ENCODE measurements at places on chromosomes 3 and 15.

DNA sequence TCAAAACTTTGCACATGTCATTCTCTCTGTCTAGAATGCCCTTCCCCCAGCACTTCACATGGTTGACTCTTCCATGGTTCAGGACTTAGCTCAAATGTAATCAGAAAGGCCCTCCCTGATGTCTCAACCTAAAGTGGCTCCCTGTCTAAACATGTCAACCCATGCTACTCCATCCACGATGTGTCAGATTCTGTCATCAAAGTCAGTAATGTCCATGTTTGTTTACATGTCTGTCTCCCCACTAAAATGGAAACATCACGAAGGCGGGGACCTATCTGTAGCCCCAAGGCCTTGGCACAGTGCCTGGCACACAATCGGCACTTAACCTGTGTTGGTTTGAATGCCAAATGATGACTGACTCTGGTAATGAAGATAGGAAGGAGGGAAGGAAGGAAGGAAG lies 20.8 kb upstream of the SNTN start:
- DNase-seq = no peak

DNA sequence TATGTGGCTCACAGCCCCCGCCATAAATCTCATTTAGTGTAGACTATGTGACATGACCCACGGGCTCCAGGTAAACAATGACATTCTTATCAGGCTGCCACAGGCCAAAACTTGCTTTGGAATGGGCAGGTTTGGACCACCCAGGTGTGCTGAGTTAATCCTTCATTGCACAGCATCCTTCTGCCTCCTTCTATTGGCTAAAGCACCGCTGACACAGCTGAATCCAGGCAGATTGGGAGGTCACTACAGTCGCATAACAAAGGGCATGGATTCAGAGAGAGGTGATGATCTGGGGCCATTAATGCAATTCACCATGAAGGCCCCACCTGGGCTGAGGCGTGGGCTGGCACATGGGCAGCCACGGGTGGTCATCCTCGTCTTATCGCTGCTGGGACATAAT lies 47.8 kb upstream of the GALNT15 start:
- no peak for DNase-seq

DNA sequence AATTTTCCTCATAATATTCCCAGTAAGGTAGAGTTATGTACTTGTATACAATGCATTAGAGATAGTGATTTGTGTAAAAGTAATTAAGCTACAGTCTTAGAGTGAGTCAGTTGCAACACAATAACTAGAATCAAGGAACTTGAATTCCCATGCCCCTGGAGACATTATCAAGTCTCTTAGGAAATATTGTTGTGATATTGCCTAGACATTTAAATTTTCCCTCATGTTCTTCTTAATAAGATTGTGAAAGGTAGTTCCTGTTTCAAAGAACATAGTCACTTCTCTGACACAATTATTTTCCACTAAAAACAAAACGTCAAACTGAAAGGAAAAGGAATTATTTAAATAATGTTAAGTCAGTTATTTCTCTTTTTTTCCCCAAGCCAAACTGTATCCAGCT lies 13.0 kb upstream of the ATP1B3 start:
- DNase-seq = no peak

- DNase-seq = no peak
Measured at GRCh38 chr3:153503873-153504272, 341.8 kb downstream of the RAP2B start.

DNA sequence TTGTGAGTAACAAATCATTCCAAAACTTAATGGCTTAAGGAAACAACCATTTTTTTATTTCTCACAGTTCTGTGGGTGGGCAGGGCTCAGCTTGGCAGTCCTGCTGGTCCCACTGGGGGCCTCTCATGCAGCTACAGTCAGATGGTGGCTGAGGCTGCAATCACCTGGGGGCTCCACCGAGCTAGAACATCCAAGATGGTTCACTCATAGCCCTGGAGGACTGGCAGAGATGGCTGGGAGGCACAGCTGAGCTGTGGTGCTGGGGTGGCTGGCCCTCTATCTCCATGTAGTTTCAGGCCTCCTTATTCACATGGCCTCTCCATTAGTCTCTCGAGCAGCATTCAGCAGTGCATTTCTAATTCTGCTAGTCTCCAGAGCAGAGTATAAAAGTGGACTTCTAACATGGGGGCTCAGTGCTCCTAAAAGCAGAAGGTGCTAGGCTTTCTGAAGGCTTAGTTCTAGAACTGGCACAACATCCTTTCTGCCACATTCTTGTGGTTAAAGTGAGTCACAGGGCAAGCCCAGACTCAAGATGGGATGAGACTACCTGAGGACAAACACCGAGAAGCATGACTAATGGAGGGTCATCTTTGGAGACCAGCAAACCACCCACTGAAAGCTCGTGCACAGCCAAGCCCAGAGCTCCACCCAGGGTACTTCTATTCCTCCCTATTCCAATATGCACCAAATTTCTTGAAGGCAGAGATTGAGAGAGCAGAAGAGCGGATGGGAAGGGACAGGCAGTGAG lies 6.3 kb downstream of the CAV3 start:
- no peak for DNase-seq

DNA sequence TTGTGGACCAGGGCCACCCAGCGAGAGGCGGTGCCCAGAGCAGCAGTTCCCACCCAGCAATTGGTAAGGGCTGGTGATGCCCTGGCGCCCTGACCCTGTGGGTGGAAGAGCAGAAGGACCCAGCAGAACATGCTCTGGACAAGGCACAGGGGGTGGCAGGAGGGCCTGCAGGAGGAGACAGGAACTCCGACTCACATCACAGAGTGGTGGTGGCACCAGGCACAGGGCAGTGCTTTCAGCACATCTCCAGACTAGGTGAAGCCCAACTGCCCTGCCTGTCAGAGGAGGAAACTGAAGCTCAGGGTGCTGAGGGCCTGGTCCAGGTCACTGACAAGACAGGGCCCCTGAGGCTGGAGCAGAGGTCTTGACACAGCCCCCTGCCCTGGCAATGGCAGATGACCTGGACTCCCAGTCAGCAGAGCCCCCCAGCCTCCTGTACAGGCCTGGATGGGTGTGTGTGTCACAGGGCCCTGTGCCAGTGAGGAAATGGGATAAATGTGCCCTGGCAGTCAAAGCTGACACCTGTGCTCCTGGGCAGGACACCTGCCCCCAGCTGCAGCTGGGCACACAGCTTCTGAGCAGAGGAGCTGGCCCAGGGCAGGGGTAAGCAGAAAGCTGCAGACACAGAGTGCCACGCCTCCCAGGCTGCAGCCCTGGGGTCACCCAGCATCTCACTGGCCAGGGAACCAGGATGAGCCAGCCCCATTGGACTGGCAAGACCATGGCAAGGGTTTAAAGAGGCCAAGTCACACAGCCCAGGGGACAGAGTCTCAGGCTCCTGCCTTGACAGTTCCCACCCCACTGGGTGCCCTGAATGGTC lies 11.4 kb downstream of the KLF15 start:
- no peak for DNase-seq

DNA sequence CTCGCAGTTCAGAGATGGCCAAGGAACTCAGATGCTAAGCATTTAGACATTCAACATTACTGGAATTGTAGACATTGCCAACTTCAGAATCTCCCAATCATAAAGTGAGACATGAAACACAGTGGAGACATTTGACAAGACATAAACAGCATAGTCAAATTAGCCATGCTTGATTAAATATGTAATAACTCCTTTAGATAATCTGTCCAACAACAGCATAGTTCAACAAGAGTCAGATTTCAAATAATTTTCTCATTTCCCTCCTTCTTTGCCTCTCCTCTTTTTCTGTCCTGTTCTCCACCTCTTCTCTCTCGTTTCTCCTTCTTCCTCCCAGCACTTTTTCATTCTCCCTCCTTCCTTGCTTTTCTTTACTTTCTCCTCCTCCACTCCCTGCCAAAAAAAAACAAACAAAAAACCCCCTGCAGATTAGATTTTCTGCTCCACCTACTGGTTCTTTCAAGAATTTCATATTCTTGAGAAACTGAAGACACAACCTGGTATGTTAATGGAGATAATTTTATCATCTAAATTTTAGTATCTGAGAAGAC lies 20.2 kb downstream of the CPOX start:
- peak; percentile 72 for DNase-seq

- DNase-seq = no peak
Measured at GRCh38 chr3:195548501-195548900, 5.4 kb upstream of the PPP1R2 start.

- no peak for DNase-seq
Measured at GRCh38 chr3:155991847-155992246, 121.4 kb downstream of the GMPS start.

DNA sequence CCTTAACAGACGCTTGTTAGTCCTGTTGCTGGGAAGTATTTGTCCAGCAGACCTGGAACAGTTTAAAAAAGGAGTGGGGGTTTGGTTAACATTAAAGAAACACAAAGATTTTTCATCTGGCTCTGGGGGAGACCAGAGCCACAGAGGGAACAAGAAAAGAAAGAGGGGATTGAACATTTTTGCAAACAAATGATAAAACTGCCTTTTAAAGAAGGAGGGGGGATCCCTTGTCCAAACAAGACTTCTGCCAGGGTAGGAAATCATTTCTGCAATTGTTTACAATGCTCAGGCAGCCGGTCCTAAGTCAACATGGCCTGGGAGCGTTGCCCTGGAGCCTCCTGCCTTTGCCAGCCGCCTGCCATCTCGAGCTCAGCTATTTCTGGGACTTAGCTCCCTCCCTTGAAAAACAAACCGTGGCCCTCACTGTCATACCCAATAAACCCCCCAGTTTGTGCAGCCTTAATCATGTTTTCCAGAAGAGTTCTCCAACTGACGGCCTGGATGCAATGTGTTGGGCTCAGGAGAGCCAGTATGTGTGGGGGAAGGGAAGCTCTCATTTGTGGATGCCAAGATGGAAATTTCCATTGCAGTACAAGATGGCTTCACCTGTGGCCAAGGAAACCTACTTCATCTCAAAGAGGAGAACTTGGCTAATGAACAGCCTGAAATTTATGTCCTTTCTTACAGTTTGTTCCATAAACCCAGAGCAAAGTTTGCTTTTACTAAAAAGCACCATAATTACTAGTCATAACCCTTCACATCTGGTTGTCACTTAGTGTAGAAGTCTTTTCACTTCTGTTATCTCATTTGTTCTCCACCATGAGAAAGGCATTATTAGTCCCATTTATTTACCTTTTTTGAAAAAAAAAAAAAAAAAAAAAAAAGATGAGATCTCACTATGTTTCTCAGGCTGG lies 75.9 kb upstream of the RNU6-1 start:
- no peak for DNase-seq

DNA sequence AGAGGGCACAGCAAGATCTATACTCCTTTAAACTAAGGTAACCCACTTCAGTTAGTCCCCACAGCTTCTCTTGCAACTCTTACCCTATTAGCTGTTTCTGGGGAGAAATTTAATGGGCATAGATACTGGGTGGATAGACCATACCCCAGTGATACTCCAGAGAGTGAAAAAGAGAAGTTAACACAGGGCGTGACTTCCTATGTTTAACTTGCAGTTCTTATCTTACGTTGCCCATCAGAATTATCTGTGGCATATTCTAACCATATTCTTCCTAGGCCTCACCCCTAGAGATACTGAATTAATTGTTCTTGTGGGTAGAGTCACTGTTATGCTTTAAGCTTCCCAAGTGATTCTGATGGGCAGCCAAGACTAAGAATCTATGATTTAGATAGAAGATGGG lies 485.4 kb upstream of the TPRG1 start:
- peak; percentile 71 for DNase-seq
